Omental fat pad (tissue), 4 donors: ENCODE measurements at places on chromosomes 6 and 20.

DNA sequence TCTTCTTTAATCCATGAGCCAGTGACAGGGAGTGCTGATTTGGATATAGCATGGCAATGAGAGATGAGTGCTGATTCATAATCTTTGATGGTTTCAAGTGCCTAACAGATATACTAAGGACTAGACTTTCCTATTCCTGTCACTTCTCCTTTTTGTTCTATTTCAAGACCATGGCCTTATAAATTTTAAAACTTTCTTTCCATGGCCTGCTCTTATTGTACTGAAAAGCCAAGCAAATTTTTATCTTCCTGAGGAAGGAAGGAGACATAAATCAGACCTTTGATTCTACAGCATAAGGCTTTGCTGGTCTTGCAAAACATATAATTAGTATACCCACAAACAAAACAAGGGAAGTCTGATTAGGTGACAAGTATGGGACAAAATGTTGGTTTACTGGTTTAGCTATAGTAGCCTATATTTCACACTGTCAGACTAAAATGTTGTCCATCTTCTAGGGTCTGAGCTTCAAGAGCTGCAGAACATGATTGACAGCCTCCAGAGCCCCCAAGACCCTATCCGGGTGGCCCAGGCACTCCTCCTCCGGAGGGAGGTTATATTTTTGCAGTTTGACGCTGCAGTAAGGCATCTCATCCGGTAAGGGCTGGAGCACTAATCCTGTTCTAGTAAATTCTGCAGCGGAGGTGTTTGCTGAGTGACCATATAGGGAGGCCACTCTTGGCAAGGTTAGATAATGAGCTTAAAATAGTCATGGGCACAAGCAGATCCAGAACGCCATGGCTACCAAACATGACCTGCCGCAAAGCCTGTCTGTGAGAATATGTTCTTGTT is 82.3 kb downstream of the CD164 start:
- no peak for DNase-seq

DNA sequence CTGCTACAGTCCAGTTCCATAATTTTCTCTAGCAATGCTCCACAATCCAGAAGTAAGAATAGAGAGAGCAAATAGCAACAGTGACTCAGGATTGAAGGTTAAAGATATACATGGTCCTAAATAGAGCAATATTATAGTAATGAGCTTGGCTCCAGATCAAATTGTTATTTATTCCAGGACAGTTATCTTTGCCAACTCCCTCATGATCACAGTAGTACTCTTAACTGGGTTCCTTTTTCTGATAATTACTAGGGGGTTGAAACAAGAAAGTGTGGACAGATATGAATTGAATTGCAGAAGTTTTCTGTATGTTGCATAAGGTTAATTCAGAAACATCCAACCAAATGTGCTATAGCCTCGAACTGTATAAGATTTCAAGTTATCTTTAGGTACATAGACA is 11.9 kb downstream of the FAM184A start:
- no peak for DNase-seq

- DNase-seq: no peak
Measured at GRCh38 chr6:137724495-137725211, 142.4 kb upstream of the TNFAIP3 start.

- no peak for DNase-seq
Measured at GRCh38 chr20:22106308-22106938, 401.0 kb downstream of the PAX1 start.

GRCh38 chr20:59765599-59766177 is 161.3 kb downstream of the PHACTR3 start:
- no peak for DNase-seq

DNA sequence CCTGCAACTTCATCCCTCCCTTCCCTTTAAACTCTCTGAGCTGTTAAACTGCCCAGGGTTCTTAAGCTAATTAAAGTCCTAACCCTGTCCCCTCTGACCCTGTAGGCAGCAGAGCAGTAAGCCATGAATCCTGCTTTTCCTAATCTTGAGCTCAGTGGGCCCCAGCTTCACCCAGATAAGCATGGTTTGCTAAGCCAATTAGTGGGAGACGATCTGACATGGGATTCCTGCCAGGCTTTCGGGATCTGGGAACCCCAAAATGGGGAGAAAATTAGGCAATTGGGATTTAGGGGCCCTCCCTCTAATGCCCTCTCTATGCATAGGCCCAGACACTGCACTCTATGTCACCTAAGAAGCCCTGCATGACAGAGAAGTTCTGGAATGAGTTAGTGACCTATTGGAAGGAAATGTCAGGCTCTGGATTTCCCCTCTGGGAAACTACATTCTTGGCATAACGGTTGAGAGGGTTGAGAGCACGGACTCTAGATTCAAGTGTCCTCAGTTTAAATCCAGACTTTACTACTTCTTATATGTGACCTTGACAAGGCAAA is 4.6 kb downstream of the XKR7 start:
- DNase-seq: no peak

DNA sequence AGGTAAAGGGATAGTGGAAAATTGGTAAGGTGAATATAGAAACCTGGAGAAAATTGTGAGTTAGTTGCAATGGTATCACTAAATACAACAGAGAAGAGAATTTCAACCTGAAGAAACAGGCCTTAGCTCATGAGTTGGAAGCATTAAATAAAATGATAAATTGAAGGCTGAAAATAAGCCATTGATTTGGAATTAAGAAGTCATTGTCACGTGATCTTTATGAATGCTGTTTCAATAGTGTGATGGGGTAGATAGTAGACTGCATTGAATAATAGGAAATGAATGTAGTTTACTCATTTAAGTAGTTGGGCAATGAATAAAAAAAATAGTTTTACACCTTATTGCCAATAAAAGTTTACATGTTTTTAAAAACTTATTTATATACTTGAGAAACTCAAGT is 88.5 kb upstream of the ADGRB3 start:
- DNase-seq: no peak

DNA sequence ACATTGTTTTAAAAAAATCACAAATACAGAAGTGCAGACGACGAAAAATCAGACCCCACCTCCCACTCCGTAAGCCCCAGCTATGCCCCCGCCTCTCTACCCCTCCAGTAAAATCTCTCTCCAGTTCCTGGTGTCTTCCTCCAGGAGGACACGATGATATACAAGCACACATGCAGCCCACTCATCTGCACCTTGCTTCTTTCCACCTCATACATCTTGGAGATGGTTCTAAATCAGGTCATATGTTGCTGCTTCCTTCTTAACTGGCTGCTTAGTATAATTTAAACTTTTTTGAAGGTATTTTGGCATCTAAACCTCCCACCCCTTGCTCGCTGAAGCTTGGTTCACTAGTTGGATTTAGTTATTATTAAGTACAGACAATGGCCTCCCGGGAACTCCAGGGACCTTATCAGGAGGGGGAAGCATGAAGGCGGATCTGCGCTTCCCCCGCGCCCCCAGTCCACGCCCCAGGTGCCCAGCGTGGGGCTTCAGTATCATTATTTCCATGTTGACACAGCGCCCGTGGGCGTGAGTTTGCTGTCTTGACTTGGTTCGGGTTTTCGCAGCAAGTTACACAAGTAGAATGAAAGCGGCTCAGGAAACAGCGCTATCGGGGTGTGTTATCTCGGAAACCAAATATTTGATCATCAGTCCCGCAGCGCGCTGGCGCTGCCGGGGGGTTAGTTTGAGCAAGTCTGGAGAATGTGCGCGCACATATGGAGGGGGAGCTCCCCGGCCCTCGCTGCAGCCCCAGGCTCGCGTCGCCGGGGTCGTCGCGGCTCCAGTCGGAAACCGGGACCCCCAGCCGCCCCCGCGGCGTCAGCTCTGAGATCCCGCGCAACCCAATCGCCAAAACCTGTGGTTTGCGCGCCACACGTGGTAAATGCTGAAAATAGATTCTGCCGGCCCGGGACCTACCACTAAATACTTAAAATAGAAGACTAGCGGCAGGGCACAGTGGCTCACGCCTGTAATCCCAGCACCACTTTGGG is 2.3 kb downstream of the BMP7 start:
- no peak for DNase-seq

GRCh38 chr6:11845664-11846577 is 67.3 kb upstream of the ADTRP start:
- no peak for DNase-seq

DNA sequence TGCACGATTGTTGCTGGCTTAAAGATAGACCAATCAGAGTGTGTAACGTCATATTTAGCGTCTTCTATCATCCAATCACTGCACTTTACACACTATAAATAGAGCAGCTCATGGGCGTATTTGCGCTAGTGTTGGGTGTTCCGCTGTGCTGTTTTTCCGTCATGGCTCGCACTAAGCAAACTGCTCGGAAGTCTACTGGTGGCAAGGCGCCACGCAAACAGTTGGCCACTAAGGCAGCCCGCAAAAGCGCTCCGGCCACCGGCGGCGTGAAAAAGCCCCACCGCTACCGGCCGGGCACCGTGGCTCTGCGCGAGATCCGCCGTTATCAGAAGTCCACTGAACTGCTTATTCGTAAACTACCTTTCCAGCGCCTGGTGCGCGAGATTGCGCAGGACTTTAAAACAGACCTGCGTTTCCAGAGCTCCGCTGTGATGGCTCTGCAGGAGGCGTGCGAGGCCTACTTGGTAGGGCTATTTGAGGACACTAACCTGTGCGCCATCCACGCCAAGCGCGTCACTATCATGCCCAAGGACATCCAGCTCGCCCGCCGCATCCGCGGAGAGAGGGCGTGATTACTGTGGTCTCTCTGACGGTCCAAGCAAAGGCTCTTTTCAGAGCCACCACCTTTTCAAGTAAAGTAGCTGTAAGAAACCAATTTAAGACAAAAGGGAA is 57.9 kb downstream of the TRIM38 start:
- peak; percentile 70 for DNase-seq

DNA sequence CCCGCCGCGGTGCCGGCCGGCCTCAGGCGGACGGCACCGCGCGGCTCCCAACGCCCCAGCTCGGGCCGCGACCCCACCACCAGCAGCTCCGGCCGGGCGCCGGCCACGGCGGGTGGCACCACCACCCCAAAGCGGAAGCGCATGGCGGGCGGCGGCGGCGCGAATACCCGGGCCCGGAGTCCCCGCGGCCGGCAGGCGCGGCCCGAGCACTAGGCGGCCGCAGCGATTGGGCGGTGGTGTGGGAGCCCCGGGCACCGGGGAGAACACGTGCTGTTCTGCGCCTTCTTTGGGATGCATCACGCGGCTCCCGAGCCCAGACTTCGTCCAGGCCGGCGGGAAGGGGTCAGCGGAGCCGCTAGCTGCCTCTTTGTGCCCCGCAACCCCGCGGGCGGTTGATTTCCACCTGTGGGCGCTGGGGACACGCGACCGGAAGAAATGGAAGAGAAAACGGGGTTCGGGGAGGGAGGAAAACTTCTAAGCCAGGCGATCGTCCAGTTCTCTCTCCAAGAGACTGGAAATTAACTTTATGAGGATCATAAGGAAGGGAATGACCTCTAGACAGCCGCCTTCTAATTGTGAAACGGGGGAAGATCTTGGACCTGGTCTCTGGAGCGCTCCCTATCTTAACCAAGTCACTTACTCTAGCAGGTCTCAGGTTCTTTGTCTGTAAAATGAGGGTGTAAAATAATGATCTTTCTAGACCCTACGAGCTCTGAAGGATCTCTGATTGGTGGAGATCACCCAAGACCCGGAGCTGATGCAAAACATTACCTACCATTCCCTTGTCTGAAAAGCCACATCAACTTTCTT is at the start of gene EPM2A:
Gene EPM2A (minus strand): TSS at position 165 of the 810 bp plus-strand sequence. CDS start 22 bp downstream, at position 143.
- DNase-seq: peak; percentile 42

GRCh38 chr20:33650111-33650752 is 11.9 kb upstream of the C20orf144 start:
- no peak for DNase-seq

DNA sequence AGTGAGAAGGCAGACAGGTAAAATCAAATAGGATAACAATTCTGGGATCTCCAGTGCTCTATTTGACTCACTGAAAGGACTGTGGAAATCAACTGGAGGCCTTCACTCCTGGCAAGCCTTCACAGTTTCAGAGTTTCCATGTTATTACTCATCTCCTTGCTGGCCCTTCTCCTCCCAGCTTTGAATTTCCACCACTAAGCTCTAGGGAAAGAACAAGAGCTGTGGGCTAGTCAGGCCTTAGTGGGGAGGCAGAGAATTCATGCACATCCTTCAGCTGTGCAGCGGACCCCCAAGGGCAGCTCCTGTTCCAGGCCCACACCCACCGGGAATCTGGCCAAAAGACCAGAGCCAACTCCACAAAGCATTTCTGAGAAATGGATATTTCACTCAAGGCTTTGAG is 26.0 kb downstream of the MYLIP start:
- DNase-seq: no peak

DNA sequence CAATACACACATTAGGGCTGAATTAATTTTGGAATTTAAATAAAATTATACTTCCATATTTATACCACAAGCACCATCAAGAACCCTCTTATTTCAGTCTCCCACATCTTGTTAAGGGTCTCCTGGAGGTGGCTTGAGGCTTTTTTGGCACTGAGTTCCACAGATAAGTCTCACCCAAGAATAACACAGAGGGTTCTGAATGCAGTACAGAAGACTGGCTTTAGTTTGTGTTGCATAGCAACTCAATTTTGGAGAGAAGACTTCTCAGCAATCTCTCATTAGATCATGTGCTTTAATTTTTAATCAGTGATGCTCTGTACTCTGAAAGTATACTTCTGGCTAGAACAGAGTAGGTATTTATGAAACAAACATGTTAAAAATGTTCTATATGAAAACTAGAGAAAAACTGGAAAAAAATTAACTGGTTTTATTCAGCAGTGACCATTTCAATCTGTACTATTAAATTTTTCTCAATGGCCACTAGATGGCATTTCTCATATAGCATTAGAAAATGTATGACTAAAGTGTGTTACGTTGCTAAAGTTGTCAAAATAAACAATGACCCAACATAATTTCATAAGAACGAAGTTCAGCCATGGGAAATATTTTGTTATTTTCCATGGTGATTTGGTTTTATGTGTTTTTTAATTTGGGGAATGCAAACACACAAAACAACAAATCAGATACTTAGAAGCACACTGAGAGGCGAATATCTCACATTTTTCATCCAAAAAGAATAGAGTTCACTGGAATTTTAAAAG is 32.7 kb upstream of the MAP7 start:
- DNase-seq: no peak

DNA sequence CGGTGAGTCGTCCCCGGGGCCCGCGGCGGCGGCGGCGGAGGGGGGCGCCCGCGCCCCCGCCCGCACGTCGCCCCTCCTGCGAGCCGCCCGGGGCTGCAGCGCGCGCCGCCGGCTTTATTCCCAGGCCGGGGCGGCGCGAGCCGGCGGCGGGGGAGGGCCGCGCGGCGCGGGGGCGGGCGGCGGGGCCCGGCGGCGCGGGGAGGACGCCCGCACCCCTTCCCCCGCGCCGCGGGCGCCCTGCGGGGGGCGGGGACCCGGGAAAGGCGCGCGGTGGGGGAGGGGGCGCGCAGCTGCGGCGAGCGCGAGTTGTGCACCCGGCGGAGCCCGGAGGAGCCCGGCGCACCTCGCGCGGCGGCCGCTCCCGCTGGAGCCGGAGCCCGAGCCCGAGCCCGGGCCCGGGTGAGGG is 646 bp downstream of the HMGA1 start:
- DNase-seq: no peak

DNA sequence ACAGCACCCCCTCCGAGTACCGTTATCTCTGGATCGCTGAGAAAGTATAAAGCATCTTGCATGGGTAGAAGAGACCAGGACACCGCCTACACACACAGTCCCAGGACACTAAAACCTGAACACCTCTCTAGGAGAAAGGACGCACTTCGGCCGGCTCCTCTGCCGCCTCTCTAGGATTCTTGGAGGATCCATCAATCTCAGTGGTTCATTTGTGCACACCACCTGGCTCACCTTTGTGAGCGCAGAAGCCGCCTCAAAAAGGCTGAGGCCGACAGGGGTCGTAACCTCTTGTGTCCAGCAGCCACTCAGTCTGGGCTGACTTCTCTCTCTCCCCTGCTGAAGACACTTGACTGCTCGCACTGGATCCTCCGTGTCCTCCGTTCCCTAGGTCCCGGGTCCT is 13.5 kb downstream of the ZSCAN23 start:
- DNase-seq: no peak
